ENCODE measurements at places on chromosomes 3 and 15.

DNA sequence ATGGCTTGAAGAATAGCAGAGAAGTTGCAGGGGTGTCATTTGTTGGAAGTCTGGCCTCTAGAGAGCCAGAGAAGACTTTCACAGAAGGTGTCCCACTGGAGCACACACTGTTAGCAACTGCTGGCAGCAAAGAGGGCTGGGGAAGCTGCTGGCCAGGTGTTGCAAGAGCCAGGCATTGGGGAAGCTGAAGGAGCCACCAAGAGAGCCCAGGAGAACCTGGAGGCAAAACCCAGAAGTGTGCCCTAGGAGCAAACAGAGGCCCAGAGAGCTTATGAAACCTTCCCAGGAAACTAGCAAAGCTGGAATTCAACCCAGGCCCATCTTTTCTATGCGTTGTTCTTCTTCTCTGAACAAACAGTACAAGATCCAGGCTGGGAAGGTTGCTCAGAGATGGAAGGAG is 132.7 kb upstream of the TRIM42 start:
- DNase-seq: no peak

DNA sequence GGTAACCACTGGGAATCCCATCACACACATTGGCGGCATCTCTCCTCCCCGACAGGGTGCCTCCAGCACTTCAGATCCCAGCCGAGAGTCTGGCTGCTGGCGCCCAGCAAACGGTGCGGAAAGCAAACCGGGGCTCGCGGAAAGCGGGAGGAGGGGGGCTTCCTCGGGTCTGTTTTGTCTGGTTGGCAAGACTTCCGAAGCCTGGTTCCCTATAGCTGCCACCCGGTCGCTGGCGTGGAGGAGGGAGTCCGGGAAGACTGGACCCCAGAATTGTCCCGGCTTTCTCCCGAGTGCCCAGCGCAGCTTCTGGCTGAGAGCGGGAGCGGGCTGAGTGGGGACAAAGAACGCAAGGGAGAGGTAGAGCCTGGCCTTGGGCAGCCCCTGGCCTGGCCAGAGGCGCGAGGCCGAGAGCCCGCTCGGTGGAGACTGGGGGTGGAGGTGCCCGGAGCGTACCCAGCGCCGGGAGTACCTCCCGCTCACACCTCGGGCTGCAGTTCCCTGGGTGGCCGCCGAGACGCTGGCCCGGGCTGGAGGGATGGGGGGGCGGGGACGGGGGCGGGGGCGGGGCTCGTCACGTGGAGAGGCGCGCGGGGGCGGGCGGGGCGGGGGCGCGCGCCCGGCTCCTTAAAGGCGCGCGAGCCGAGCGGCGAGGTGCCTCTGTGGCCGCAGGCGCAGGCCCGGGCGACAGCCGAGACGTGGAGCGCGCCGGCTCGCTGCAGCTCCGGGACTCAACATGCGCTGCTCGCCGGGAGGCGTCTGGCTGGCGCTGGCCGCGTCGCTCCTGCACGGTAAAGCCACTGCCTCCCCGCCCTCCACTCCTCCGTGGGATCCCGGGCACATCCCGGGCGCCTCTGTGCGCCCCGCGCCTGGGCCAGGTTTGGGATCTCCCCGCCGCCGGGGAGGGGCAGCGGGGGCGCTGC is at the start of gene CHRNA7:
TSS of gene CHRNA7 (plus strand) at position 654 of the 920 bp plus-strand sequence. CDS start at position 734, 80 bp downstream.
- DNase-seq: peak; percentile 85

GRCh38 chr15:48459571-48460442 is 128.6 kb downstream of the DUT start:
- no peak for DNase-seq

GRCh38 chr15:88091444-88092016 is 165.0 kb downstream of the NTRK3 start:
- no peak for DNase-seq

DNA sequence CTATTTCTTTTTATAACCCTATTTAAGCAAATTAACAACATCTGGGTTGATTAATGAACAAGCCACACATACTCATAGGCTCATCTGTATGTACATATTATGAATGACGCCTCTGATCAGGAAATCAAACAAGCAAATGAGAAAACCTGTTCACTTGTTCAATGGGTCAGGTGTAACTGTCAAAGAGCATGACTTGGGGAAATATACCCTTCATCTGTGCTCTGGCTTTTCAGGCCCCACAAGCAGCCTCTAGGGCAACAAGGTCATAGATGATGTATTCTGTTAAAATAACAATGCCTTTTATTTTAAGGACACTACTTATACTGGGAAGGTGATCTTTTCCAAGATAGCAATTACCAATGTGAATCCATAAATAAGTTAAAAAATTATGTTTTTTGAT is 102.0 kb downstream of the RBMS3 start:
- no peak for DNase-seq

DNA sequence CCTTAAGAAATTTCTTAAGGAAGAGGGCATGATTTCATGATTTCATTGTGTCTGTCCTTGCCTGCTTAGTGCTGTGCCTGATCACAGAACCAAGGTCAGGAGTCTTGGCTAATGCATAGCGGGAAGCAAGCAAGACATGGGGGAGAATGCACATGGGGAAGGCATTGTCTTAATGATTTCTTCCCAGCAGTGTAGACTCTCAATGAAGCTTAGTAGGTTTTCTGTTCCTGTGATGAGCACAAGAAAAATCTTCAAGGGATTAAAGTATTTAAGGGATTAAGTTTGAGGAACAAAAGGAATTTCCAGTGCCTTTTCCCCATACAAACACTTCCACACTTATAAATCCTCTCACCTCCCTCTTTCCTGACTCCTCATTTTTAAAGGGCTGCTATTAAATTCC is 46.9 kb upstream of the SEMA6D start:
- no peak for DNase-seq

- DNase-seq: no peak
Measured at GRCh38 chr3:102466001-102466400, 31.2 kb downstream of the ZPLD1 start.

DNA sequence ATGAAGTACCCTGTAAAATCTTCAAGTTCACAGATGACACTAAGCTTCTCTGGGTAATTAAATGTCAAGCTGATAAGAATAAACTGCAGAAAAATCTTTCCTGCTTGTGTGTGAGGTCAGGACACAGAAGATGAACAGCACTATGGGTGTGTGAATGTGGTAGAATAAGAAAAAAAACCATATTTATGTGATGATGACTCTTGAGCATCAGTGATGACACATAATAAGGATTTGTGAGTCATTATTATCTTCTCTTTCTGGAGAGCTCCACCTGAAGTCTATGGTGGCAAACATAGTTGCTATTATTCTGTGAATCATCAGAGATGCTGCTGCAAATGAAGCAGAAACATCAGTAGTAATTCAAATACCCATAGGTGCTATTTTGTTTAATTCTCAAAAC is 422.4 kb downstream of the DIPK2A start:
- DNase-seq: no peak

DNA sequence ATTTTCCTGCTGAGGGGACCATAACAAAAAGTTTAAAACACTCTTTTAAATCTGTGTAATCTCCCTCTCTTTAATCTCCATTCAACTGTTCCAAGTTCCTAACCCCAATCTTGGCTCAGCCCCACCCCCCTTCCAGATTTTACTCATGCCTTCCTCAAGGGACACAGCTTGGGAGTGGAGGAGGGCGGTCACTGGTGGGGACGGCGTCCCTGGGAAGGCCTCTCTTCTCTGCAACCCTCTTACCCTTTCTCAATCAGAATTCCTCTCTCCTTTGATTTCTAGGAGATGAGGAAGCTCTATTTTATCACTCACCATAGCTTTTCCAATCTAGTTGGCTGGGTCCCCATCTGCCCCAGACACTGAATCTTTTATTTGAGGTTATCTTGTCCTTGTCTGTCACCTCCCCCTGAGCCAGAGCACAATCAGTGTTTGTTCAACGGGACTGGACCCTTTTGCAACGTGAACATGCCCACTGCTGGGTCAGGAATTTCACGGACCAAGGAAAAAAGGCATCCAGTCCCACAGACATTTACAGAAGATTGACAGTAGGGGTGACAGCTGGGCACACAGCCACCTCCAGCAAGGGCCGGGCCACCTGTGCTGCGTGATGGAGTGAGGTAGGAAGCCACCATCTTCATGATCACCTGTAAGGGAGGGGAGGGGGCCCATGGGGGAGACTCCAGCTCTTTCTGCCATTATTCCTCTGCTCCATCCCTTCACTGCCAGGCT is 84.0 kb upstream of the HERC1 start:
- no peak for DNase-seq

- DNase-seq: peak; percentile 70
Measured at GRCh38 chr15:50182219-50183013, 420 bp downstream of the SLC27A2 start.

DNA sequence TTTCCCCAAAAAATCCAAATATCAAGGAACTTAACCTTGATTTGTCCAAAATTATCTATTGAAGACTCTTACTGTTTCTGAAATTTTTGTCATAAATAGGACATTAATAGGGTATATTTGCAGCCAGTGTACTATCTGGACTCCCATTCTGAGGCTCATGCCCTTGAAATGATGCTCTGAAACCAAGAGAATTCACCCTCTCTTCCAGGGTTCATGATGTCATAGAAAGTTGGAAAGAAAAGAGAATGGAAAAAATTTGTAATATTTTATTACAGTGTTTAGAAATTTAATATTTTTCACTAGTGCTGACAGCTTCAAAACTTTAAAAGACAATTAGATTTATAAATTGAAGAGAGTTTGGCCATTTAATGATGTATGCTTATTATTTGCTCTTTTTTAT is 712.5 kb downstream of the MCTP2 start:
- DNase-seq: no peak

DNA sequence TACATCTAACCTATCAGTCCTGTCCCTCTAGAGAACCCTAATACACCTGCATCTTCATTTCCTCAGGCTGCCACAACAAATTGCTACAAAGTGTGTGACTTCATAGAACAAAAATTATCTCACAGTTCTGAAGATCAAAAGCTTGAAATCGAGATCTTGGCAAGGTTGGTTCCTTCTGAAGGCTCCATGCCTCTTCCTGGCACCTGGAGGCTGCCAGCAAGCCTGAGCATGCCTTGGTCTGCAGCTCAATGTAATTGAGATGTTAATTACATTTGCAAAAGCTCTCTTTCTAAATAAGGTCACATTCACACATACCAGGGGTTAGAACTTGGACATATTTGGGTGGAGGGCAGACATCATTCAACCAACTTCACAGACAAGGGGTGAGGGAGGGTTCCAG is 86.4 kb upstream of the ABHD17C start:
- no peak for DNase-seq

DNA sequence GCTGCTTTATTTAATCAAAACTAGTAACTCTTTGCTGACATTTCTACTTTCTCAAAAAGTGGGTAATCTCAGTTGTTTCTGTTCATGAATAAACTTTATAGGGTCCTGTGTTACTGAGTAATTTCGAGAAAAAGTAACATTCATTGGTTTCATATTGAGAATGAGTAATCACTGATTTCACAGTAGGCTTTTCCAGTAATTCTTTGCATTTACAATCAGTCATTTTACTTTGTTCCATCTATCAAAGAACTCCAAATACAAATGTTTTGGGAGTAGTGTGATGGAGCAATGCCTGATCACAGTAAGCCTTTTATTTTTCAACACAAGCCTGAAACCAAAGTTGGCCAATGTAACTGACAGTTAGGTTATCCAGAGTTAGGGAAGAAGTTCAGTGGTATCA is 353.6 kb downstream of the ULK4 start:
- no peak for DNase-seq

DNA sequence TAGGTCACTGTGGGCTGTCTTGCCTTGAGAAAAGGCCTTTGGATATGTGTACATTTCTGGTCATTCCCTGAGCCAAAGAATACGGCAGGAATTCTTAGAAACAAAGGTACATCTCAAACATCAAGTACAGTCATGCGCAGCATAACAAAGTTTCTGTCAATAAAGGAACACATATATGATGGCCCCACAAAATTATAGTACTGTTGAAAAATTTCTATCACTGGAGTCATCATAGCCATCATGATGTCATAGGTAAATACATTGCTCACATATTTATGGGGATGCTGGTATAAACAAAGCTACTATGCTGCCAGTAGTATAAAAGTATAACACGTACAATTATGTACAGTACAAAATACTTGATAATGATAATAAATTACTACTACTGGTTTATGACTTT is 38.9 kb upstream of the NECTIN3 start:
- no peak for DNase-seq

DNA sequence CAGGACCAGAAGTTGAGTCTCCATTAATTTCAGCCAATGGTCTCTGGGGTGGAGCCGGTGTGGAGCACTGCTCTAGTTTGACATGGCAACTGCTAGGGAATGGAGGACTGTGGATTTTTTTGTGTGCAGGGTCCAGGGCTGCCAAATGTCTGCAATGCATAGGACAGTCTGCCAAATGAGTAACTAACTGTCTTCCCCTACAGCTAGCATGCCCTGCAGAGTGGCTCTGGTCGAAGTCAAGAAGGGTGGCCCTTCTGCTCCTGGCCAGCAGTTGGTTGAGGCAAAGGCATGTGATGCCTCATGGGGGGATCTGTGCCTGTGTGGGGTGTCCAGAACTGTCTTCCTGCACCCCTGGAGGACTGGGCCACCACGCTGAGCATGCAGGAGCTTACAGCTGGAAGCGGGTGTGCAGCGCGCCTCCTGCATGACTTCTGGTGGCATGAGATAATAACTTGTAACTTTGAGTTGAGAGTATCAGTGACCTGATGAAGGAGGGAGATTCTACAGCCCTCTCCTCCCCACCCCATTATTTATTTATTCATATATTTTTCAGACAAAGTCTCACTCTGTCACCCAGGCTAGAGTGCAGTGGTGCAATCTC is 4.6 kb downstream of the TPRA1 start:
- DNase-seq: no peak

GRCh38 chr3:23832523-23832922 is 26.8 kb downstream of the UBE2E1 start:
- no peak for DNase-seq

DNA sequence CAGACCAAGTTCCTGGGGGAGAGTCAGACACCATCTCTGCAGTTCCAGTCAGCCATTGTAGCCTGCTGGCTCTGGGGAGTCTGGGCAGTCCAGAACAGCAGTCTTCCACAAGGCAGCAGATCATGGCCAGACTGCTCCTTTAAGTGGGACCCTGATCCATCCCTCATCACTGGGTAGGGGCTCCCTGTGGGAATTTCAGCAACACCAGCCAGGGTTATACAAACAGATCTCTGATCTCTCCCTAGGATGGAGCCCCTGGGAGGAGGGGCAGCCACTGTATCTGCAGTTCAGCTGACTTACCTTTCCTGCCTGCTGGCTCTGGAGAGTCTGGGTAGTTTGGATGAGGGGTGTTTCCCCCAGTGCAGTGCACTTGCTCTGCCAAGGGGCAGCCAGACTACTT is 42.1 kb upstream of the UNC13C start:
- no peak for DNase-seq

DNA sequence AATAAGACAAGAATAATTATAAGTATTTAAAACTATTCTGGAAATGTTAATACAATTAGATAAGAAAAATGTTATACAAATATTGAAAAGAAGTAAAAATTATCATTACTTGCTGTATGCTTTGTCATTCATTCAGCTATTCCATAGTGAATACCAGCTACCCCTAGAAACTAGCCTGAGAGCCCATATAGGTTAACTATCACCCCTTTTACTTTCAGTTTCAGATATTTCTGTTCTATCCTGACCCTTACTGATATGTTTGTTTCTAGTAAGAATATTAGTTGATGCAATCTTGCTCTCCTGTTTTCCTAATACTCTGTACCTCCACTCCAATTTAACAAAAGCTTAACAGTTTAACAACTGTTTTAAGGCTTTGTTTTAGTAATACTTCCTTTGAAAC is 31.6 kb downstream of the FAM227B start:
- no peak for DNase-seq
